ENCODE measurements at places on chromosomes 13 and 19. TPM values are rescaled to one million over a fixed set of nuclear protein-coding genes. Genes with fewer than 3 reads are reported as not detected.

Gene LILRA1
- polyA plus RNA-seq, result 0.19 TPM

Gene IL4I1
- 0.33 TPM for polyA plus RNA-seq

- no peak overlapping the region for H3K27ac ChIP-seq
- H3K36me3 ChIP-seq, result no peaks in the 10 kb centered on the region
- H3K4me3 ChIP-seq, result no peak overlapping the region
- DNase-seq, result no peak
- H3K4me1 ChIP-seq, result no peaks in the 10 kb centered on the region
These were observed 322.4 kb downstream of the OLFM4 start for GRCh38 chr13:53351021-53351420.

GRCh38 chr13:47474839-47475238 is 526.2 kb downstream of the SUCLA2 start:
- H3K27ac ChIP-seq, result no peak overlapping the region
- no peak overlapping the region for H3K4me3 ChIP-seq
- no peak for DNase-seq
- H3K36me3 ChIP-seq, result no peaks in the 10 kb centered on the region
- H3K27me3 ChIP-seq, result no peaks in the 10 kb centered on the region
